ENCODE measurements at places on chromosomes 6 and 20.

DNA sequence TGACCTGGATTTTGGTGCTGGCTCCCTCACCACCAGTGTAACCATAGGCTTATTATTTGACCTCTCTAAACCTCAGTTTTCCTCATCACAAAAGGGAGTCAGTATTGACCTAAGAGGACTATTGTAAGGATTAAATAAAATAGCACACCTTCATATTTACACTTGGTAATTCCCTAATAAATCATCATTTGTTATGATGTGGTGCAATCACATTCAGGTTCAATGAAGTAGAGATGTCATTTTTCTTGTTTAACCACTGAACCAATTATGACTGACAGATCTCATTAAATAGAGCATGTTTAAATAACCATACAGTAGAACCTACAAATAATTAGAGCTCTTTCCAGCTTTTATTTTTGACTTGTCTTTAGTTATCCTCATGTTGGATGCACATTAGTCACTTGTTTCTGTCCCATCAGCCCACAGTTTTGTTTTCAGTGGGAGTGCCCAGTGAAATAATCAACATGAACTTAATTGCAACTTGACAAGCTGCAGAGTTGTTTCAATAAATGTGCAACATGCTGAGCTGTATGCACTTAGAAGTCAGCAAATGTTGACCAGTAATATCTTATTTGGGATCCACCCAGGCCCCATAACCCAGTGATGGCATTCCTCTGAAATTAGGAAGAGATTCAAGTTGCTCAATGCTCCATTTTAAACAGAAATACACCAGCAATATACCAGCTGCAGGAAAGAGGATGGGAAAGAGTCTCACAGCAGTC lies 451.7 kb upstream of the MARCKS start:
- DNase-seq, result no peak

GRCh38 chr6:11632795-11633511 lies 95.4 kb downstream of the TMEM170B start:
- DNase-seq, result no peak

DNA sequence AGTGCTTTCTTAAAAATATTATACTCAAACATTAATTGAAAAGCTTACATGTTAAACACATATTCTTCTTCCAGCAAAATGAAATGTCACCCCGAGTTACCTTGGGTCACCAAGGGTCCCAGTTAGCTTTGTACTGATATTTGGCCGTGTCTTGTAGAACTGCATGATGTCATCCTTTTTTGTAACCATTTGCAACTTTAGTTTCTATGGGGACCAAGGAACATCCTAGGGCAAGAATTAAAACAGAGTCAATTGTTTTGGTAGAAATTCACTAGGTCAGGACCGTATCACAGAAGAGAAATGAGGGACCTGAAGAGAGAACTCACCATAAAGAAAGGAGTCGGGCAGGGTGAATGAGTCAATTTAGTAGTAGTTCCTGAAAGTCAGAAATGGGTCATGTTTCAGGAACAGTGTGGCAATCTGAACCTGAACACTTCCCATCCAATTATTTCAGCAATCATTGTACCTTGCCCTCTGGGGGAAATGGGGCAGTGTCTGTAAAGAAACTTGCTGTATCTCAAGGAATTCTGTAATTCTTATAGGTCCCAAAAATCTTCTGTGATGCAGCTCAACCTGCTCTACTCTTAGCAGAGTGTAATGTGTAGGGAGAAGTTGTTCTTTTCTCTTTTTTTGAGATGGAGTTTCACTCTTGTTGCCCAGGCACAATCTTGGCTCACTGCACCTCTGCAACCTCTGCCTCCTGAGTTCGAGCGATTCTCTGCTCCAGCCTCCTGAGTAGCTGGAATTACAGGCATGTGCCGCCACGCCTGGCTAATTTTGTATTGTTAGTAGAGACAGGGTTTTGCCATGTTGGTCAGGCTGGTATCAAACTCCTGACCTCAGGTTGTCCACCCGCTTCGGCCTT lies 5.3 kb upstream of the AKAP7 start:
- no peak for DNase-seq

GRCh38 chr6:32133786-32134185 lies 3.7 kb upstream of the FKBPL start:
- no peak for DNase-seq

DNA sequence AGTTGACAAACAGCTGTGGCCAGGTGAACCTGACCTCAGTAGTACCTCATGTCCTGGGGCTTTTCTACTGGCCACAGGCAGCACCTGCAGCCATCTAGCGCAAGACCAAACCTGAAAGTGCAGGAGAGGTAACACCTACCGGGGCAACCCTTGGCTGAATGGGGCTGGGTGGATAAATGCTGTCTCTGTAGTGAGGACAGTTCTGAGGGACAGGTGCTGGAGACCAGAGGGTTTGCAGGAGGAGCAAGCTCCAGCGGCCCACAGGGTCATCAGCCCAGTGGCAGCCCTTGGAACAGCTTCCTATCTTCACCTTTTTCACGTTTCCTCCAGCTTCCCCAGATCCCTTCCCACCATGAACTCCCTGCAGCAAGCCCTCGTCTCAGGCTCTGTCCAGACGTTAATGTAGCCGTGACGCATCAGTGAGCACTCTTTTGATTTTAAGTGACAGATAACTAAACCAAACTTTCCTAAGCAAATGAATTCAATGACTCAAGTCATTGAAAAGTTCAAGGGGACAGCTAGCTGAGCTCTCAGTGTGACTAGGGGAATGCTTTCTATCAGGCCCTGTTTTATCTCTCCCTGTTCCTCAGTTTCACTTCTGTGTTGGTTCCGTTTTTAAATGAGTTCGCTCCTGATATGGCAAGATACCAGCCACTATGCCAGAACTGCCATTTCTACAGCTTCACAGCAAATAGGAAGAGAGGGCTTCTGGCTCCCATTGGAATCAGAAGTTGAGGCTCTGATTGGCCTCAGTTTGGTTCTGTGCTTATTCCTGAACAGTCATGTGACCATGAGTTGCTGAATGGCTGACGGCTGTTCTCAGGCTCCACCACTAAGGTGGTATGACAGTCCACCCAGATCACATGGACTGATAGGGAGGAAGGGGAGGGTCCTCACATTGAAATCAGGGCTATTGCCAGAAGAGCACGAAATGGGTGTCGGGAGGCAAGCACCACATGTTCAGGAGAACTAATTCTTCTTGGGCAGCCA lies 12.1 kb upstream of the PFDN4 start:
- DNase-seq, result no peak

DNA sequence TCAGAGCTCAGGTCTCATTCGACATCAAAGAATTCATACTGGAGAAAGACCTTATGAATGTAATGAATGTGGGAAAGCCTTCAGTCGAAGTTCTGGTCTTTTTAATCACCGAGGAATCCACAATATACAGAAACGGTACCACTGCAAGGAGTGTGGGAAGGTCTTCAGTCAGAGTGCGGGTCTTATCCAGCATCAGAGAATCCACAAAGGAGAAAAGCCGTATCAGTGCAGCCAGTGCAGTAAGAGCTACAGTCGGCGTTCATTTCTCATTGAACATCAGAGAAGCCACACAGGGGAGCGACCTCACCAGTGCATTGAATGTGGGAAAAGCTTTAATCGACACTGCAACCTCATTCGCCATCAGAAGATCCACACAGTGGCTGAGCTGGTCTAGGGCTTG lies 7.7 kb downstream of the ZSCAN9 start:
- DNase-seq, result no peak

- DNase-seq, result no peak
Measured at GRCh38 chr6:109079981-109080380, 14.7 kb downstream of the SESN1 start.

GRCh38 chr20:37383229-37383989 lies 37.5 kb downstream of the SRC start:
- no peak for DNase-seq

DNA sequence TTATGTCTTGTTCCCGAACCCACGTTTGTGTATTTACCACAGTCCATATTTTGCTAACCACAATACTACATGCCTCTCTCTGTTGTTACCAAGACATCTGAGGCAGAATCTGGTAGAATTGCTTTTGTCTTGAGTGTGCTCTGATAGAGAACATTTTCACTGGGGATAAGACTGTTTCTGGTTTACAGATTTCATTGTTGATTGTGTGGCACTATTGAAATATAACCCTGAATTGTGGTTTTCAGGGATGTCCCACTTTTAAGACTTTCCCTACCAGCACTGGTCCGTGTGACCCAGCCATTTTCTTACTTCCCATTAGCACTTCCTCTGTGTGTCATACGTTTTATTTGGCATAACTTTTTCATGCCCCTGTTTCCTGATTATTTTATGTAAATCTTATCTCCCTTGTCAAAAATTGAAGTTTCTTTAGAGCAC lies 12.2 kb downstream of the NCOA7 start:
- no peak for DNase-seq

DNA sequence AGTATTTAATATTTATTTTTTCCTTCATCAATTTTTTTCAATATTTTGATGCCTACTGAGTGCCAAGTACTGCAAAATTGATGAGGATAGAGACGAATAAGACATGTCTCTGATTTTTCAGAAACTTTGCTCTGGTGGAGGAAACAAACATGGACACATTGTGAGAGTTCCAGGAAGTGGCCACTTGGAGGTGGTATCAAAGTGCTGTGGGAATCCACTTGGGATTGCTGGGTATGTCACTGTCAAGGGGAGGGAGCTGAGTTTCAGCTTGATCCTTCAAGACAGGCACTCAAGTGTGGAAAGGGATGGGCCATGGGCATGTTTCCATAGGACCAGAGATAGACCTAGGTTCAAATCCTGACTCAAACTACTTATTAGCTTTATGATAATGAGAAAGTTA lies 24.5 kb upstream of the ABCC10 start:
- no peak for DNase-seq

DNA sequence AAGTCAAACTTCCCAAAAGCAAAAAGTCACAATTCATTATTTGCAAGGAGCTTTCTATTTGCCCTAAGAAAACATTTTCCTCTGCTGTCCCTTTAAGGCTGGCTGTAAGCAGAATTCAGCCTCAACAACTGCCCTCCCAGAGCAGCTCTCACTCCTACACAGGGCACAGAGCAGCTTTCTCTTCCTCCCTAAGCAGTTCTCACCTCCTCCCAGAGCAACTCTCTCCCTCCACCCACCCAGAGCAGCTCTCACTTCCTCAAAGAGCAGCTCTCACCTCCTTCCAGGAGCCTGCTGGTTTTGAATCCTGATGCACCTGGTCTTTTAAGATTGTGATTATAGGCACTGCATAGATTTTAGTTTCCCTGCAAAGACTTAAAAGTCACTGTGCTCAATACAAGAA lies 120.6 kb upstream of the TMEM181 start:
- DNase-seq, result no peak

DNA sequence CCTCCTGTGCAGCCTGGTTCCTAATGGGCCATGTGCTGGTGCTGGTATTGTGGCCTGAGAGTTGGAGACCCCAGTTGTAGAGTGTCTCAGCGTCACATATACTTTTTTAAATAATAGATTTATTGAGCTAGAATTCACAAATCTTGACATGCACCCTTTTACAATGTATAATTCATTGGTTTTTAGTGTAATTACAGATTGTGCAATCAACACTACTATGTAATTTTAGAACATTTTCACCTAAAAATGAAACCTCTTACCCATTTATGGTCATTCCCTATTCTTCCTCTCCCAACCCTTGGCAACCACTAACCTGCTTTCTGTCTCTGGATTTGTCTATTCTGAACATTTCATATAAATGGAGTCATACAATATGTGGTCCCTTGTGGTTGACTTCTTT lies 10.6 kb downstream of the PRIM2 start:
- no peak for DNase-seq

DNA sequence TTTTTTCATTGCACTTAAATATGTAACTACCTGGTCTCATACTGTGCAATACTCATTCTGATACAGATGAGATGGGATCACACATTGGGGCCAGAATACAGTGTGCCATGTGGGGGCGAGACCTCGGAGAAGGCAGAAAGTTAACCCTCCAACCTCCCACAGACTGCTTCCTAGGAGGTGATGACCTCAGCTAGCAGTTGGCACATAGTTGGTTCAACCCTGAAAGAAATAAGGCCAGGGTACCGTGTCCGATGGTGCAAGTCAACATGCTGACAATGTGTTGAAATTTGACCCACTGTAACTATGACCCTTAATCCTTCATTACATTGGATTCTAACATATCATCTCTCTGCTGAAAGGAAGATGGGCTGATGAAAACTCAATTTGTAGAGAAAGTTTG lies 61.9 kb downstream of the GJA10 start:
- no peak for DNase-seq

DNA sequence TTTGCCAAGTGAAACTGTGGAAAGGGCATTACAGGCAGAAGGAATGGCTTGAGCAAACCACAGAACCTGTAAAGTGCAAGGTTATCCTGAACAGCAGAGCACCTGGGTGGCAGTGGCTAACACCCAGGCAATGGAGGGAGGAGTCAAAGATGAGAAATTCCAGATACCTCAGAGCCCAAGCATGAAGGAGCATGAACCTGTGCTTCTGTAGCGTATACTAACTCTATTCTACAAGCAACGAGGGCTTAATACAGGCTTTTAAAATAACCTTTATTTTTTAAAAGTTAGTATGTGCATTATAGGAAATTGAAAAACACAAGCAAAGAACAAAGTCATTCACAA lies 77.0 kb downstream of the CNBD2 start:
- no peak for DNase-seq

DNA sequence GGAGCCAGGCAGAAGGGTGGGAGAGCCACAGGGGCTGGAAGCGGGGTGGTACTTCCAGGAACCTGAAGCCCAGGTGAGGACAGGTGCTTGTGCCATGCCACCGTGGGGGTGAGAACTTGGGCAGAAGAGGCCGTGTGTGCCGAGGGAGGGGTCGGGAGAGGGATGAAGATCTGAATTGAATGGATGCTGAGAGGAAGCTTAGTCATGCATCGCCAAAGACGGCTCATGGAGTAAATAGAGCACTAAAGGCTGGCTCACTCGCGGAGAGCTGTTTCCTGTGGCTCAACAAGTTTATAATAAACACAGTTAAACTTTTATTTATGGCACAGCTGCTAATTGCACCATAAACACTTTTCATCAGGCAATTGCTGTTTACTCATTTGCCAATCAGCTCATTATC lies 21.7 kb upstream of the MYT1 start:
- DNase-seq, result no peak

DNA sequence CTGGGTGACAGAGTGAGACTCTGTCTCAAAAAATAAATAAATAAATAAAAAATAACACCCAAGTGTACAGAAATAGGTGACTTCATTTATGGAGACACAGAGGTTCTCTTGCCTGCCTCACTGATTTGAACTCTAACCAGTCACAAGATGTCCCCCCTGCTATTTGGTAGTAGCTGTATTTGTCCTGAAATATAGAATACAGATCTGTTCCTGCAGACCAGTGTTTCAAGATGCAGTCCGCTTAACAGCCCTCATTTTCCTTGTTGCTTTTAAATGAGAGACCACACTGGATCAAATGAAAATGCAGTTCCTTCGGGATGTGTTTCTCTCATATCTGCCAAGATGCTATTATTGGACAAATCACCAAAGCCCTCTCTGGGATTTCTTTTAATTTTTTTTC lies 7.6 kb downstream of the PLCB4 start:
- DNase-seq, result no peak

DNA sequence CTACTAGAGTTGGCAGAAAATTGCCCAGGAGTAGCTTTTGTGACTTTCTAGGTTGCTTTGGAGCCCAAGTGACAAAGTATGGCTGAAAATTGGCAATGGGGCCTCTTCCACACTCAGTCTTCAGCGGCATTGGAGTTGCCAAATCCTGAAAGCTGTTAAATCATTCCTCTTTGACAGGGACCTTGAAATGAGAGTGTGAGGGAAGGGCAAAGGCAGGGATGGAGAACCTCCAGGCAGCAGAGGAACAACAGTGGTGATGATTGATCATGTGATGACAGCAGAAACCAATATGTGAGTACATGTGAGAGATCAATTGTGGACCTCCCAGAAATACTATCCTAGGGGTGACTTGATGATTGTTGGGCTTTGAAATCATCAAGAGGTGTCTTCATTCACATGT lies 393.9 kb downstream of the KIF16B start:
- no peak for DNase-seq

GRCh38 chr20:53933232-53933846 lies 137.1 kb downstream of the BCAS1 start:
- DNase-seq, result no peak

Data from omental fat pad (tissue), 4 donors.